ENCODE measurements at places on chromosomes 13 and 19. TPM values are rescaled to one million over a fixed set of nuclear protein-coding genes. Genes with fewer than 3 reads are reported as not detected.

- no peak for DNase-seq
Observed at GRCh38 chr19:41941410-41942202, 13.4 kb upstream of the ERFL start.

DNA sequence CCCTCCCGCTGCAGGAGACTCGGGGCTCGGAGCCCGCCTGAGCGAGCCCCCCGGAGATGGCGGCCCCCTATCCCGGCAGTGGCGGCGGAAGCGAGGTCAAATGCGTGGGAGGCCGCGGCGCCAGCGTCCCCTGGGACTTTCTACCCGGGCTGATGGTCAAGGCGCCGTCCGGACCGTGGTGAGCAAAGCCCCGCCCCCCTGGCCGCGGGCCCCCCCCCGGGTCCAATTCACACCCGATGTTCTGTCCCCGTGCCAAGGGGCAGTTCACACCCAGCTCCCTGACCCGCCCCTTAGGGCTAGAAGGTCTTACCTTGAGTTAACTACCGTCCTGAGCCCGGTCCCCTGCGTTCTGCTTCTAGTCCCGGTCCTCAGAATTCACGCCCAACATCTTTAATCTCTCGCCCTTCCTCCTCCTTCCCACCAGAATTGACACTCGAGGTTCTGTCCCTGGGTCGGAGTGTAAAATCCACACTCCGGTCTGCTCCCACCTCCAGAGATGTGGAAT, 1.4 kb downstream of the NPAS1 start:
- no peak for DNase-seq

- DNase-seq: peak; percentile 39
Observed at GRCh38 chr13:95948656-95949055, 104.5 kb downstream of the UGGT2 start.

DNA sequence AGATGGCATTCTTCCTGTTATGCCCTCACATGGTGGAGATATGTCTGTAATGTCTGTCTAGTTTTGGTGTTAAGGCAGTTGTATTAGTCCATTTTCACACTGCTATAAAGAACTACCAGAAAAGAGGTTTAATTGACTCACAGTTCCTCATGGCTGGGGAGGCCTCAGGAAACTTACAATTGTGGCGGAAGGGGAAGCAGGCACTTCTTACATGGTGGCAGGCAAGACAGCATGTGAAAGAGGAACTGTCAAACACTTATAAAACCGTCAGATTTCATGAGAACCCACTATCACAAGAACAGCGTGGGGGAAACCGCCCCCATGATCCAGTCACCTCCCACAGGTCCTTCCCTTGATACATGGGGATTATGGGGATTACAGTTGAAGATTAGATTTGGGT, 3.2 kb downstream of the ZNF441 start:
- DNase-seq: no peak

- no peak for DNase-seq
Observed at GRCh38 chr19:1767464-1767933, 14.2 kb downstream of the ONECUT3 start.

- no peak for DNase-seq
Observed at GRCh38 chr19:41784312-41784711, 12.1 kb upstream of the CEACAM3 start.

- no peak for DNase-seq
Observed at GRCh38 chr19:8567522-8568172, 9.6 kb downstream of the MYO1F start.

GRCh38 chr13:43301346-43301969, 278.1 kb downstream of the DNAJC15 start:
- DNase-seq: no peak

DNA sequence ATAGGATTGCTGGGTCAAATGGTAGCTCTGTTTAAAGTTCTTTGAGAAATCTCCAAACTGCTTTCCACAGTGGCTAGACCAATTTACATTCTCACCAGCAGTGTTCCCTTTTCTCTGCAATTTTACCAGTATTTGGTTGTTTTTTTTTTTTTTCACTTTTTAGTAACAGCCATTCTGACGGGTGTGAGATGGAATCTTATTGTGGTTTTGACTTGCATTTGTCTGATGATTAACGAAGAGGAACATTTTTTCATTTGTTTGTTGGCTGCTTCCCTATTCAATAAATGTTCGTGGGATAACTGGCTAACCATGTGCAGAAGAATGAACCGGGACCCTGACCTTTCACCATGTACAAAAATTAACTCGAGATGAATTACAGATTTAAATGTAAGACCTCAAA, 31.2 kb downstream of the CYP4F2 start:
- peak; percentile 10 for DNase-seq

GRCh38 chr13:20901668-20902437, 693 bp downstream of the XPO4 start:
- DNase-seq: peak; percentile 49

DNA sequence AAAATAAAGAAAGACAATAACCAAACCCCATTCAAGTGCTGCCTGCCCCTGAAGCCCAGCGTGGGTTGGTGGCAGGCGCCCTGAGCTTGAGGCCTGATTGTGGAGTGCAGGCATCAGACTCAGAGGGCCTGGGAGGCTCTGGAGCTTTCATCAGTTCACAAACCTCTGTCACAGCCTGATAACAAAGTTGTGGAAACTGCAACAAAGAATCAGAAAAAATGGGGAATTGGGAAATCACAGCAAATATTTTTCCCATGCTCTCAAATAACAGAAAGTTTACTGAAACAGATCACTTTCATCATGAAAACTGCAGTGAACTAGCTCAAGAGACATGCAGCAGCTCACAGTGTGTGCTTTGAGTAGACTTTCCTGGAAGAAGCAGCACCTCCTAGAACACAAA, 793.6 kb downstream of the UQCRFS1 start:
- no peak for DNase-seq

GRCh38 chr13:90230311-90230710, 1117.2 kb upstream of the MIR17HG start:
- DNase-seq: no peak

- no peak for DNase-seq
Observed at GRCh38 chr13:39688699-39689405, 33.4 kb downstream of the COG6 start.

DNA sequence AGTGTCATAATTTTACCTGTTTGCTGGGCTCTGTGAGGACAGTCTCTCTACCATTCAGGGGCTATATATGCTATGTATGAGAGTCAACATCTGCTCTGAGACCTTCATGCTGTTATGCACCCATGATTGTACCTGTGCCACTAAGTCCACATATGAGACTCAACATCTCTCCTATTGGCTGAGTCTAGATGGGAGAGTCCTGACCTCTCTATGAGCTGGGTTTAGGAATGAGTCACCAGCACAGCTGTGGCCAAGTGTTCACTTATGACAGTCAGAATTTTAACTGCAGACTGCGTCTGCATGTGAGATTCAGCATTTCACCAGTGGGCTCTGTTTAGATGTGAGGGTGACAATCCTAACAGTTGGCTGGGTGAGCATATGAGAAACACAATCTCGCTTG, 49.5 kb downstream of the ZNF729 start:
- DNase-seq: no peak

DNA sequence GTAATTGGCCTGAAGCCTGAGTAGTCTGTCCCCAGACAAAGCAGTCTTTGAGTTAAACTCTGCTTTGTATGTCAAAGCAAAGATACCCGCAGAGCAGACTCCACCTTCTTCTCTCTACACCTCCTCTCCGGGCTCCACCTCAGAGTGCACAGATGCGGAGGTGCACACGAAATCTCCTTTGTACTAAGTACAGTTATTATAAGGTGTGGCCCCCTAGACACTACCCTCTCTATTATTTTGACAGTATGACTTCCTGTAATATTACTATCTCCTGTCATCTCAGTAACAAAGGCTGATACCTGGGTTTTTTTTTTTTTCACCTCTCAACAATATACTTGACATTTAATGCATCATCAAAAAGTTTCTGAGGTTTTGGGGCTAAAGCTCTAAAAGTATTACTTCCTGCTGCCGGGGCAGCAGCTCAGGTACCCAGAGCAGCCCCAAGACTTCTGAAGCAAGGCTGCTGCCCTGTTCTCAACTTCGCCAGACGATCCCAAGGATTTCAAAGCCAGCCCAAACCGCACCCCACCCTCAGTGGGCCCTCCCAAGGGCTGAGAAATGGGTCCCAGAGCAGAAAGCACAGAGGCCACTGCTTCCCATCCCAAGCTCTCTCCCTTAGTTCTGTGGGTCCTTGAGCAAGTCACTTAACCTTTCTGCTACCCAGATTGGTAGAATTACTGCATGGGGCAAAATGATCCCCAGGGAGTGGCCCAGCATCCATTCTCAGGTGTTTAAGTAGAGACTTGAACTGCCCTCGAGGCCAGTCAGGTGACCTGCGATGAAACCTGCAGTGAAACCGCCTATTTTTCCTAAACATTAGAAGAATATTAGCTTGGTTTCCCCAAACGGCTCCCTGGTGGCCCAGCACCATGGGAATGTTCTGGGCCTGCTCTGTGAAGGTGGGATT, 180.6 kb downstream of the FOXO1 start:
- DNase-seq: no peak

GRCh38 chr13:91470084-91470621, 71.7 kb downstream of the GPC5 start:
- DNase-seq: no peak

GRCh38 chr13:80109303-80109702, 231.6 kb downstream of the SPRY2 start:
- DNase-seq: no peak

DNA sequence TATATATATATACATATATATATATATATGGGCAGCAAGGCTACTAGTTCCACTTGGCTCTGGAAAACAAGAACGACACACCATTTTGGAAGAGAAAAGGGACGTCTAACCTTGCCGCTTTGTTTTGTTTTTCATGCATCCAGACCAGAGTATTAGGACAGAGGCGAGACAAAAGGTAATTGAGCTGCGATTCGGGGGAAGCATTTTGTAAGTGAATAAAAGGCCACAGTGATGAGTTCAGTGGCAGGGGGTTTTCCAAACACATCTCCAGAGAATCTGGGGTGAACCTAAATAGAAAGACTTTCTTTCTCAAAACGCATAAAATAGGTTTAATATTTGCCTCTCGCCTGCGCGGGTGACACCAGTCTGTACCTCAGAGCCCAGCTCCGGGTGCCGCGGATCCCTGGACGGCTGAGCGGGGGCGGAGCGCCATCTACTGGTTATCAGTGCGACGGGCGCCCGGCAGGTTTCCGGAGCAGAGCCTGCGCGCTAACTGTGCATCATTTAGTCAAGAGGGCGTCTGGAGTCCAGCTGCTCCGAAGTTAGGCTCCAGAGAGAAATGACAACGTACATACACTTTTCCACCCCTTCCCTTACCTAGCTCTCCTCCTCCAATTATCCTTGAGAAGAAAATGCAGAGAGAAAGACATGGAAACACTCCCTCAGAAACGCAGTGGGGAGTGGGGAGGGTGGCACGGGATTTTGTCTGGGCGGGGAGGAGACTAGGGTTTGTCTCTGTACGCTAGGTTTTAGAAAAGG, 262.3 kb downstream of the TBC1D4 start:
- peak; percentile 59 for DNase-seq

DNA sequence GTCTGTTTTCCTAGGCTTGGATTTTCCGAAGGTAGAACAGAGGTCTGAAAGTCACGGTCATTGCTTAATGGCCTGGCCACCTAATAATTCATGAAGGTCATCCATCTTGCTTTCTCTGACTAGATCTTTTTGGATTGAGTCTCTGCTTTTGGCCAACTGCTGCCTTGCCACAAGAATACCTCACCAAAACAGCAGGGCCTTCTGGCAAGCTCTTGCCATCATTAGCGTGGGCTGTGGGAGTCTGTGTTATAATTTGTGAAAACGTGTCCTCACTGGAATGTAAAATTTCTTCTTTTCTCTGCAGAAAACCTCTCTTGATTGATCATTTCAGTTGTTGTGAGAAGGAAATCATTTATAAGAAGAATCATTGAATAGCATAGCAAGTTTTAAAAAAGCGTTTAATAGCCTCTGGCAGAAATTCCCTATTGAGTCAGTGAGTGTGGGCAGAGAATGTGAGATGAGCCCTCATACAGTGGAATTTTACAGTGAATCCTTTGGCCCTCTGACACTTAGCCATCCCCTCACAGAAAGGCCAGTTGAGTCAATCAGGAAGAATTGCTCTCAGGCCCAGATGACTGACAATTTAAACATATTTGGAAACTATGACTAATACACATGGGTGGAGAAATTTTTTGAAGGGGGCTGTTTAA, 43.2 kb upstream of the ERICH6B start:
- peak; percentile 78 for DNase-seq

DNA sequence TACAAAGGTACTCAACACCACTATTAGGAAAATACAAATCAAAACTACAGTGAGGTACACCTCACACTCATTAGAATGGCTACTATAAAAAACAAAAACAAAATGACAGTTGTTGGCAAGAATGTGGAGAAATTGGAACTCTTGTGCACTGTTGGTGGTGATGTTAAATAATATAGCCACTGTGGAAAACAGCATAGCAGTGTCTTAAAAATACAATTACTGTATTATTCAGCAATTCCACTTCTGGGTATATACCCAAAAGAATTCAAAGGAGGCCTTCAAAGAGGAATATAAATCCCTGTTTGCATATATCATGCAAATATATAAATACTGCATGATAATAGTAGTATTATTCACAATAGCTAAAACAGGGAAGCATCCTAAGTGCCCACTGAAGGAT, 66.8 kb downstream of the CDK8 start:
- no peak for DNase-seq

DNA sequence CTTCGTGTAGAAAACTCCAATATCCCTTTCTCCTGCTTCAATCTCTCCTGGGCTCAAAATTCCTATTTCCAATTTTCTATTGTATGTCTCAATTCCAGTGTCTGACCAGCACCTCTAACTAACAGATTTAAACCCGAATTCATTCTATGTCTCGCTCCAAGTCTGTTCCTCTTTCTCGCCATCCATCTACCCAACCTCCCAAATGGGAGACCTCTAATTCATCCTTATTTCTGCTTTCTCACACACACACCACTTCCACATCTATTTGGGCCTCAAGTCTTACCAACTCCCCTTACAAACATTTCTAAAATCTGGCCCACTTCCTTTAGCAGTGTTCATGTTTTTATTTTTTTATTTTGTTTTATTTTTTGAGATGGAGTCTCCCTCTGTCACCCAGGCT, 53.3 kb downstream of the MBD3L2B start:
- DNase-seq: no peak

- DNase-seq: no peak
Observed at GRCh38 chr19:4730740-4731171, 7.1 kb upstream of the DPP9 start.

Gene NECTIN2
- 48.6 TPM for polyA plus RNA-seq

Gene ZNF568
- polyA plus RNA-seq: 1.9 TPM

Gene CCDC169
- polyA plus RNA-seq: 0.31 TPM

Gene C19orf38
- polyA plus RNA-seq: 0.07 TPM

Gene SPRED3
- polyA plus RNA-seq: 0.43 TPM

Gene ZIC2
- 0.25 TPM for polyA plus RNA-seq

Gene CPB2
- polyA plus RNA-seq: not detected

Gene WDR88
- not detected for polyA plus RNA-seq

Gene FCAR
- not detected for polyA plus RNA-seq

Gene KCNC3
- not detected for polyA plus RNA-seq

Gene CYP4F12
- 0.26 TPM for polyA plus RNA-seq

Gene ZNF420
- 2.0 TPM for polyA plus RNA-seq

Gene ZNF527
- polyA plus RNA-seq: 1.8 TPM

Gene PRRG2
- 7.0 TPM for polyA plus RNA-seq

Gene GARIN5B
- polyA plus RNA-seq: not detected

Gene MISP3
- polyA plus RNA-seq: 0.59 TPM

Gene ZSCAN4
- 0.12 TPM for polyA plus RNA-seq

Gene SERP2
- polyA plus RNA-seq: 0.87 TPM

Gene ZNF28
- polyA plus RNA-seq: 11.2 TPM

Gene LILRB3
- polyA plus RNA-seq: not detected

Gene TMIGD2
- polyA plus RNA-seq: not detected

Gene TUBA3C
- not detected for polyA plus RNA-seq

Gene ANKLE1
- 0.24 TPM for polyA plus RNA-seq

Gene CGB2
- polyA plus RNA-seq: not detected

Measured in mammary epithelial cell (primary cell).